ENCODE measurements at places on chromosomes 4 and X.

DNA sequence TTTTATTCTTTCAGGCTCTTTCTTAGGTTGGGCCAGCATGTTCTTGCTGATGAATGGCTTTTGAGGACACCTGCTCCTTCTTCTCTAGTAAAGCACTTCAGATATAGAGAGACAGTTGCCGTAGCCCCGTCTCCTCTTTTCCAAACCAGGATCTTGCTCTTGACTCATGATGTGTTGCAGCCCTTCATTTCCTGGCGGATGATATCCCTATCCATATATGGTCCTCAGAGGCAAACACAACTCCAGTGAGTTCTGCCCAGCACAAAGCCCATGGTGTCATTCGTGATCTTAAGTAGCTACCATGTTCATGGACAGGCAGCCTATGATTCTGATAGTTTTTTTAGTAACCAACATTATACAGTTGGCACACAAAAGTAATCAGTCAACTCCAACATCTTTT lies 59.8 kb upstream of the ACSL1 start:
- no peak for DNase-seq

DNA sequence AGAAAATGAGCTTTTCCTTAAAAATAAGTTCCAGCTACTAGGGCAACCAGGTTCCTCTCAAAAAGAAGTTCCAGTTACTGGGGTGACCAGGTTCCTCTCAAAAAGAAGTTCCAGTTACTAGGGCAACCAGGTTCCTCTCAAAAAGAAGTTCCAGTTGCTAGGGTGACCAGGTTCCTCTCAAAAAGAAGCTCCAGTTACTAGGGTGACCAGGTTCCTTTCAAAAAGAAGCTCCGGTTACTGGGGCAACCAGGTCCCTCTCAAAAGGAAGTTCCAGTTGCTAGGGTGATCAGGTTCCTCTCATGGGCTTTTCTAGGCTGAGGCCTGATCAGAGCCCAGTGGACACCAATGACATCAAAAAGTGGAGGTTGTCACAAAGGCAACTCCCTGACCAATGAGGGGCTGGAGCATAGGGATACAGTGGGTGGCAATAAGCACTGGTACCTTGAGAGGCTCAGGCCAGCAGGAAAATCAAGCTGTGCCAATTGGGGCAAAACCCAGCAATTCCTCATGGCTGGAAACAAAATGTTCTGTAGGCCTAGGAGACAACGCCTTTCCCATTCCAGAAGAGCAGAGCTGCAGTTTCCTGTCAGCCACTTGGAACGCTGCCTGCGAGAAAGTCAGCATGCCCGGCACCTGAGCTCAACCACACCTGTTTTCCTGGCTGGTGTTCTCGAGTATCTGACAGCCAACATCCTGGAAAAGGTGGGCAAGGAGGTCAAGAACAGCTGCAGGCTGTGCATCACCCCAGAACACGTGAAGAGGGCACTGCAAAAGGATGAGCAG lies 12.3 kb upstream of the SYTL5 start:
- DNase-seq = no peak

GRCh38 chr4:36004204-36004851 lies 240.0 kb downstream of the ARAP2 start:
- DNase-seq = no peak

DNA sequence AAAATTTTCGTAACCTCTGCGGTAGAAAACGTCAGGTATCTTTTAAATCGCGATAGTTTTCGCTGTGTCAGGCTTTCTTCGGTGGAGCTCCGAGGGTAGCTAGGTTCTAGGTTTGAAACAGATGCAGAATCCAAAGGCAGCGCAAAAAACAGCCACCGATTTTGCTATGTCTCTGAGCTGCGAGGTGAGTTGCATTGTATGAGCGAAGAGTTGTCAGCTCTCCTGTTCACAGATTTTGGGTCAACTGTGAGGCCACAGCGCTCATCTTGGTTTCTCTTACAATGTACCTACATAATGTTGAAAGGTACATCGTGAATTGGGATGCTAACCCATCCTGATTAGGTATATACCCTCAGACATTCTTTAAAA lies 486 bp downstream of the CLCN3 start:
- no peak for DNase-seq

GRCh38 chr4:1244081-1244977 lies 4.6 kb downstream of the CTBP1 start:
- no peak for DNase-seq

GRCh38 chrX:31139961-31140360 lies 68.1 kb upstream of the FTHL17 start:
- DNase-seq = no peak

DNA sequence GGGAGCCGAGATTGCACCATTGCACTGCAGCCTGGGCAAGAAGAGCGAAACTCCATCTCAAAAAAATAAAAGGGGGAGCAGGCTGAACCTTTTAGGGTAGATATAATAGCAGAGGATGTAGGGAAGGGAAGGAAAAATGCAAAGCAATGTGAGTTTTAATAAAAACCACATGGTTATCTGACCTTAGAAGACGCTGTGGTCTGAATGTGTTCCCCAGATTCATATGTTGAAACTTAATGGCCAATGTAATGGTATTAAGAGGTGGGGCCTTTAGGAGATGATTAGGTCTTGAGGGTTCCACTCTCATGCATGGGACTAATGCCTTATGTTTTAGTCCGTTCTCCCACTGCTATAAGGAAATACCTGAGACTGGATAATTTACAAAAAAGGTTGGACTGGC lies 114.1 kb upstream of the STX18 start:
- no peak for DNase-seq

- DNase-seq = no peak
These were observed 50.8 kb upstream of the ADGRL3 start for GRCh38 chr4:61149278-61149677.

GRCh38 chr4:108483079-108483478 lies 137.3 kb upstream of the RPL34 start:
- DNase-seq = no peak

- DNase-seq = no peak
These were observed 111.3 kb downstream of the CEP135 start for GRCh38 chr4:56060036-56060435.

DNA sequence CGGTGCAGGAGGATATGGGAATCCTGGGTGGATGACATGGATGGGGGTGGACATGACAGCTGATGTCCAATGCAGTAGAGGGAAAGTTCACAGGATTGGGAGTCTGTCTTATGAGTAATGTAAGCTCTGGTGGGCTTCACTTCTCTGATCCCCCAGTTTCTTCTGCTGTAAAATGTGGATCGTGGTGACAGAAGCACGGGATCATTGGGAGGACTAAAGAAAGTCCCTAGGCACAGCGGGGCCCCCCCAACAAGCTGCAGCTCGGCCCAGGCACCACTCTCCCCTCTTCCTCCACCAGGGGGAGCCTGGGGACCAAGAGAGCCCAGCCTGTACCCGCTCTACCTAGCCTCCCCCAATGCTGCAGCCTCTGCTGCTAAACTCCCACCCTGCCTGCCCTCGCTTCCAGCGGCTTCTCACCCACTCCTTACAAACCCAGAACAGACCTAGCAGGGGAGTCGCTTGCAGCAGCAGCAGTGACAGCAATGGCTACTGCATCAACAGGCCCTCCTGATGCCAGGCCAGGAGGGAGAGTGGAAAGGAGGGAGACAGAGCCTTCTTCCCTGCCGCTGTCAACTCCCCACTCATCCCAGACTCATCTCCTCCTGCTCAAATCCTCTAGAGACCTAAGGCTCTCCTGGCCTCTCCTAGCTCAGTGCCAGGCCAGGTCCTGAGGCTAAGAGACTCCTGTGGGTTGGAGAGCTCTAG lies 36.1 kb upstream of the IQSEC2 start:
- peak; percentile 24 for DNase-seq

DNA sequence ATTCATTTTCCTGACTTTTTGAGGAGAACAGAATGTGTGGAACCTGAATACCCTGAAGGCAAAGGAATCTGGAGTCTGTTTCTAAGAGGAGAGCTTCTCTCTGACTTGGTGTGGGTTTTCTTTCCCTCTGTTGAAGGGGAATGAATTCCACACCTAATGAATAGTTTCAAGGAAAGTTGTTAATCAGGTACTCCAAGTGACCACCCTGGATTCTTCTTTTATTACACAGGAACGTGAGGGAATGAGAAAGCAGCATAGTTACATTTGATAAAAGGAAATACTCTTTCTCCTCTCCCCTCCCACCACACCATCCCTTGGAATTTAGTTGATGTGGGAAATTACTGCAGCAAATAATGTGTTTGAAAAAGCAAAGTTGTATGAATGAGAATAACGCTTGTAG lies 29.7 kb downstream of the SLIT2 start:
- DNase-seq = no peak

- DNase-seq = no peak
These were observed at the start of gene MID1 for GRCh38 chrX:10620121-10620699. TSS of gene MID1 (minus strand) at chrX:10620585. CDS start at chrX:10567547, 53,038 bp downstream.

DNA sequence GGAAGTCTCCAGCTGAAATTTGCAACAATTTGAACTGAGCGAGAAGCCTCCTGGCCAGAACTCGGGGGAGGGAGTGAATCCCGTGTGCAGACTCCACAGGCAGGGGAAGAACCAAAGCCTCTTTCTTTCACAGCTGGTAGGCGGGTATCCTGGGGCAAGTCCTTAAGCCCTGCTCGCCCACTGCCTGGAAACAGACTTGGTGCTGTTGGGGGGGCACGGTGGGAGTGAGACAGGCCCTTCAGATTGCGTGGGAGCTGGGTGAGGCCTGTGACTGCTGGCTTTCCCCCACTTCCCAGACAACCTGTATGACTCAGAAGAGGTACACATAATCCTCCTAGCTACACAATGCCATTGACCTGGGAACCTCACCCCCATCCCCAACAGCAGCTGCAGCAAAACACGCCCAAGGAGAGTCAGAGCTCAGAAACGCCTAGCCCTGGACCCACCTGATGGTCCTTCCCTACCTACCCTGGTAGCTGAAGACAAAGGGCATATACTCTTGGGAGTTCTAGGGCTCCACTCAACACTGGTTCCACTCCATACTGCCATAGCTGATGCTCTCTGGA lies 22.4 kb upstream of the RLIM start:
- DNase-seq = no peak

DNA sequence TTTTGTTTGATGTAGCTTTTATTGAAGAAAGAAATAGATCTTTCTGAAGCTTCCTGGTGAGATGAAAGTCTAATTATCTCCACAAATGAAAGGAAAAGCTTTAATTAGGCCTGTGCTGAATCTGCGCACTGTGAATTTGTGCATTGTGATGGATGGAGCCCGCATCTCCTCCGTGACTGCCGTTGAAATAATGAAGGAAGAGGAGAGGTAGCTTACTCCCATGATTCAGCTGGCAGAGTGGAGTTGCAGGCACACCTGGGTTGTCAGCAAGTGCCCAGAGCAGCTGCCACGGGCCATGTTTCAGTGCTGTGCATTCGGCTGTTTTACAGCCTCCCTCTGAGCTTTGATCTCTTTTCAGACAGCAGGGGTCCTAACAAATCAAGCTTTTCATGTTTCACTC lies 735.3 kb upstream of the TENM3 start:
- no peak for DNase-seq

DNA sequence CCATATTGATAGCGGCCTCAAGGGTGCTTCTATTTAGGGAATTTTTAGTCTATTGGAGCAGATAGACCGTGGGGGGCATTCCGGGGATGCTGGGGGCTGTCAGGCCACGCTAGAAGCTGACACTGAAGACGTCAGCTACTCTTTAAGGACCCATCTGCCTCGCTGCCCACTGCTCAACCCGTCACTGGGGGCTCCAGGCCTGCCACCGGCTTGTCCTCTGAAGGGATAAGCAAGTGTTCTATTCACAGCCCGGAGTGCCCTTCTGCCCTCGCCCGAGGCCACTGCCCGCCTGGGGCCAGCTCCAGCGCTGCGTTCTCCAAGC lies 679 bp upstream of the MSL3 start:
- no peak for DNase-seq

- DNase-seq = no peak
These were observed 23.9 kb downstream of the HTT start for GRCh38 chr4:3098346-3098745.

DNA sequence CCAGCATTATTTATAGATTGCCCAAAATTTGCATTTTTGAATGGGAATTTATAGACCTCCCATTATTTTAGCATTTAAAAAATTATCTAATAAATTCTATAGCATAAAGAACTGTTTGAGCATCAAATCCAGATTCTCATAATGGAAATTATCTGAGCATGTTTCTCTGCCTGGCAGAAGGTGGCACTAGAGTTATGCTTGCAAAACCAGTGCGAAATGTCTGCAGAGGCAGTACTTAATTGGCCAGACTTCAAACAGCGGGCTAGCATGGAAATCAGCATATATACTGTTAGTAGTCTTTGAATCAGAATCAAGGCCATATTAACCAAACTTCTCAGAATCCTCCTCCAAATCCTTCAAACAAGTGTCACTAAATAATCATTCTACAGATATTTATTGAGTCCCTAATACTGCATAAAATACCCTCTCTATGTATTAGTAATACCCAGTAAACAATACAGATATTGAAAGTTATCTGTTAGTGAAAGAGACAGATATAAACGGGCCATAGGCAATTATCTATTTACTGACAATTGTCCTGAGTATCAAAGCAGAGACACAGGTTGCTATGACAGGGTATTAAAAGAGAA lies 78.7 kb upstream of the DCLK2 start:
- DNase-seq = no peak

- no peak for DNase-seq
These were observed 212.6 kb upstream of the AGTR2 start for GRCh38 chrX:115957862-115958490.

DNA sequence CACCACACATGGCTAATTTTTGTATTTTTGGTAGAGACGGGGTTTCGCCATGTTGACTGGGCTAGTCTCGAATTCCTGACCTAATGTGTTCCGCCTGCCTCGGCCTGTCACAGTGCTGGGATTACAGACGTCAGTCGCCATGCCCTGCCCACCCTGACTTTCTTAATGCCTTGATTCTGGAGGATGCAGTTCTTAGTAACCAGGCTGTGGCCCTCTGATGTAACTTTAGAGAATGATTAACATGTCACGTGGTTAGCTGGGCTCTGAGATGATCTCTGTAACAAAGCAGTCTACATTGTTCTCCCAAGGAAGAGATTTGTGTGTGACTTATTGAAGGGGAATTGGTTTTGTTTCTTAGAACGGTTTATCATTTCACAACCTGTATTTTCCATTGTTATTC lies 30.6 kb downstream of the ANK2 start:
- no peak for DNase-seq

GRCh38 chrX:48569958-48570357 lies 4.3 kb upstream of the RBM3 start:
- DNase-seq = no peak

DNA sequence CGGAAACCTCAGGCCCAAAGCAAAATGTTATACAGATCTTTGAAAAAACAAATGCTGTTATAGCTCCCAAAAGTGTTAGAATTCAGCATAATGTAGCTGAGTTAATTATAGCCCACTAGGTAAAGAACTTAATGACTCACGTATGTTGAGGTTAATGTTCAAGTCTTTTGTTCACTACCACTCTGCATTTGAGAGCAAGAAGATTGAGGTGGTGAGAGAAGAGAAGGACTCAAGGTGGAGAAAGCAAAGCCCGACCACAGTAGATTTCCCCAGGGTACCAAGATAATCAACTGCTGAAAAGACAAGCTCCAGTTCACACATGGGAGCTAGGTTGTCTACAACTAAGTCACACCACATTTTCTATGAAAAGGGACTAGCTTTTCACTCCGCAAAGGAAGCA lies 480.2 kb downstream of the DTHD1 start:
- no peak for DNase-seq

GRCh38 chrX:48839686-48840085 lies 4.3 kb upstream of the PCSK1N start:
- DNase-seq = no peak

Data from activated CD8-positive, alpha-beta memory T cell treated with anti-CD3 and anti-CD28 coated beads for 1 hour (primary cell).